Daoy (cell line): ENCODE measurements at places on chromosomes 12 and 14.
A peak's percentile ranks its signal among the peaks of the same experiment; 100 is the strongest.

DNA sequence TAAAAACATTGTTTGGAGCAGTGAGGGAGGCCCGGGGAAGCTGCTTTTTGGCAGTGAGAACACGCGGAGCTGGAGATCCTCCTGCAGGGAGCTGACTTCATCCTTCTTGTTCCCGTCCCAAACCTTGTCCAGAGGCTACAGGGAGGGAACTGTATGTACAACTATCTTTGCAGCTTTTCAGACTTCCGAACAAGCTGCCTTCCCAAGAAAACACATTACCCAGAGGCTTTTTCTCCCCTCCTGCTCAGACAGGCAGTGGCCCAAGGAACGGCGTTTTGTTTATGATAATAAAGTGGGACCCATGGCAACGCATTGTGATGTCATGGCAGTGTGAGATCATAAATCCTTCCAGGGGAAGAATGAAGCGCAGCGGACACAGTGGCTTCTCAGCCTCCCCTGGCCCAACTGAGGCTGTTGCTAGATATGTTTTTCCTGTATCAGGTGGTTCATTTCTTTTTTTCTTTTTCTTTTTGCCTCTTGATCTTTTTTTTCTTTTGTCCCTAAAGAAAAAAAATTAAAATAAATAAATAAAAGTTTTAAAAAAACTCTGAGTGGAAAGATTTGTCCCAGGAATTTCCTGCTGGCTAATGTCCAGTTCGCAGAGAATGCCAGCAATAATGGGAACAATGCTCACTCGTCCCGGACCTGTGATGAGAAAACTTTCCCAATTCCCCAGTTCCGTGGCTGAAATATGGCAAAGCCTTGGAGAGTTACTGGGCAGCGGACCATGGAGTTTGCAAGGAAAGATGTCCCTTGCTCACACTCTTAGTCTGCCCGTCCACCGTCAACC is 103.4 kb upstream of the MAP1LC3B2 start:
- DNase-seq: peak; percentile 90

- DNase-seq: no peak
These were observed 56.8 kb upstream of the CHST11 start for GRCh38 chr12:104399740-104400612.

DNA sequence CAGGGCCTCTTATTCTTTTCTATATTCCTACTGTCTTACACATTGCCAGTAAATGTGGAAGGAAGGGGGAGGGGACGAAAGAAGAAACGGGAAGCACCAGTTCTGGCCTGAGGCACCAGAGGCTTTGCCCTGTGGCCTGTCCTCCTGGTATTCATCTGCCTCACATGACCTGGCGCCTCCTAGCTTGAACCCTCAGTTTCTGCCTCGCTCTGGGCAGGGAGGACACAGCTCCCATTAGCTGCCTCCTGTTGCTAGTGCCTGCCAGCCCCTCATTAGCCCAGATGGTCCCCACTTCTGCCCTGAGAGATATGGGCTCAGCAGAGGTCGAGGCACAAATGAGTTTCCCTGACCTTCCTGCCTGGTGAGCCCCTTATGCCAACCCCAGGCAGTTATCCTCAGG is 3.0 kb upstream of the PLEKHG6 start:
- no peak for DNase-seq

GRCh38 chr12:8564656-8565055 is 24.0 kb upstream of the CLEC4E start:
- no peak for DNase-seq

DNA sequence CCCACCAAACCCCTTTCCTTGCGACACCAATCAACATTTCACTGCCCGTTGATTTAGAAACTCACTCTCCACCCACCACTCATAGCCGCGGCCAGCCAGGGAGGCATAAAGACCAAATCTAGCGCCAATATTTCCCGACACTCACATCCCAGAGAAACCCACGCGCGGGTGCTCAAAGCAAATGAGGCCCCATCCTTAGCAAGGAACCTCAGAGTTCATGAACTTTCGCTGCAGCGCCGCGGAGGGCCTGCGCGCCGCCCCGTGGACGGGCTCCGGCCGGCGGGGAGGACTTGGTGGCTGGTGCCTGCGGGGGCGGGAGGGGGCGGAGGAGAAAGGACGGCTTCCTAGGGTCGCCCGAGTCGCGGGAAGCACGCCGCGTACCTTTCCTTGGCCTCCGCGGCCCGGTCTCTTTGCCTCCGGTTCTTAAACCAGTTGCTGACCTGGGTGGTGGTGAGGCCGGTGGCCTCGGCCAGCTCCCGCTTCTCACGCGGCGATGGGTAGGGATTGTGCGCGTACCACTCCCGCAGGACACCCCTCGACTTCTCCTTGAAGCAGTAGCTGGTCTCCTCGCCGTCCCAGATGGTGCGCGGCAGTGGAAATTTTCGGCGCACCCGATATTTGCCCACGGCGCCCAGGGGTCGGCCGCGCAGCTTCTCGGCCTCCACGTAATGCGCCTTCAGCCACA is 886 bp downstream of the SIX1 start:
- peak; percentile 59 for DNase-seq

DNA sequence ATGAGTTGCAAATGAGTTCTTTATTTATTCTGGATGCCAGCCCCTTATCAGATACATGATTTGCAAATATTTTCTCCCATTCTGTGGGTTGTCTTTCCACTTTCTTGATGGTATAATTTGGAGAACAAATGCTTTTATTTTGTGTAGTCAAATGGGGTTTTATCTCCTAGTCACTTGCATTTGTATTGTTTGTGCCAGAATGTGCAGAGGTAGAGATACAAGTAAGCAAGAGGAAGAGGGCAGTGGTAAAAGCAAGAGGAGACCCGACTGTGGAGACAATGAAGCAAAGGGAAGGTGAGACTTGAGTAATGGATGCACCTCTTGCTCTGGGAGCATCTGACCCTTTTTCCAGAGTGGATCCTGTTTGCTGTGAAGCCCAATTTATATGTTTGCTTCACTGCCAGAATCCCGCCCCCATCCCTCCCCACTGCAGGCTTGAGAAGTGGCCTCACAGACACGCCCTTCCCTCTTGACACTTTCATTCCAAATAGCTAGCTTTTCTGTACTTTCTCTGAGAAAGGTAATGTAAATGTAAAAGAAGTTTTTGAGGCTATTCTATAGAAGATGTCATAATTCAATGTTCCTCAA is 786 bp upstream of the PFKM start:
- no peak for DNase-seq
